ENCODE measurements at places on chromosomes 1 and 21.

DNA sequence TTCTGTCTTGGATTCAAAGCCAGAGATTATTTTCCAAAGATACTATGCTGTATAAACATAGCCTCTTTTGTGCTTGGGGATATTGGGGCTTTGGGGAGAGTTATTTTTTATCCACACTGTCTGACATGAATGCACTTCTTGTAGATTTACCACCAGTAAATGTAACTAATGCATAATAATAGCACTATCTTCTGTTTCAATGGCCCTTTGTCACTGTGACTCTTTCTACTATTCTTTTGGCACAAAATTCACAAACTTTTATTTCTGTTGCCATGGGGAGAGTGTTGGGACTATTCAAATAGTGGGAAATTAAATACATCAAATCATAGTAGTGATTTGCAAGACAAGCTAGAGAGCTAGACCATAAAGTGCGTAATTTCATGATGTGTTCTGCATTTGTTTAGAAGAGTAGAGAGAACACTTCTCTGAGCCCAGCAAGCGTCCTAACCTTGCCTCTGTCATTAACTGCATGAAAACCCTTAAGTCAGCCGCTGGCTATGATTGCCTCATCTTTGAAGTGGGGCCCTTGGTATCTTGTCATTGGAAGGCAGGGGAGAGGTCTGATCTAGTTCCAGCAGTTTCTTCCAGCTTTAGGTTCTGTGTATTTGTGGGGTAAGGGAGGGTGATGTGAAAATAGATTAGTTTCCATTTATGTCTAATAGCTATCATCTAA, 154.4 kb downstream of the HHAT start:
- no peak for DNase-seq

GRCh38 chr1:97071173-97071572, 349.6 kb downstream of the PTBP2 start:
- DNase-seq, result no peak

GRCh38 chr1:230807029-230807428, 59.8 kb downstream of the CAPN9 start:
- no peak for DNase-seq

DNA sequence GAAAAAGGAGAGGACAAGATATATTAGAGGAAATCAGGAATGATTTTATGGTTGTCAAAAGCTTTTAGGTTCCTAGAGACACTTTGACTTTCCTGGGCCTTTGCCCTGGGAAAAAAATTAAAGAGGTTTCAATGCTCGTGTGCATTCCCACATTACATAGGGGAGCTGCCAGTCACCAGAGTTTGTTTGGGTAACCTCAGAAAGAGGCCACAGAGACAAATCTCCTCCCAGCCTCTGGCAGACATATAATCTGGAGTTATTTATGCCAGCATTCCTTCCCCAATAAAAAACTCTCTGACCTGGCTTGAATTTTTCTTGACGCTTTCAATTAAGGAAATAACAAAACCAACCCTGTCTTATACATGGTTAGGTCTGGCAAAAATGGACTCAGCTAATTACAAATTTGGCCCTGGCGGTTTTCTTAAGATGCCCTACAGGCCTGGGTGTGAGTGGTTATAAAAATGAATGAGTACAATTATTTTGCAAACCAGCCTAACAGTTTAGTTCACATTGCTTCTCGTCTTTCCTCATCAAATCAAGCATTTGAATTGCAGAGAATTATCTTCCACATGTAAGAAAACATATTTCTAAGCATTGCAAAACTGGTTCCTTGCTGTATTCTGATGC, 63.7 kb downstream of the WLS start:
- no peak for DNase-seq

GRCh38 chr21:26379561-26379960, 193.5 kb downstream of the CYYR1 start:
- no peak for DNase-seq

- DNase-seq, result no peak
These were observed 267.5 kb upstream of the RAB4A start for GRCh38 chr1:229003233-229004031.

- no peak for DNase-seq
These were observed 42.3 kb downstream of the TCEANC2 start for GRCh38 chr1:54095546-54096226.

DNA sequence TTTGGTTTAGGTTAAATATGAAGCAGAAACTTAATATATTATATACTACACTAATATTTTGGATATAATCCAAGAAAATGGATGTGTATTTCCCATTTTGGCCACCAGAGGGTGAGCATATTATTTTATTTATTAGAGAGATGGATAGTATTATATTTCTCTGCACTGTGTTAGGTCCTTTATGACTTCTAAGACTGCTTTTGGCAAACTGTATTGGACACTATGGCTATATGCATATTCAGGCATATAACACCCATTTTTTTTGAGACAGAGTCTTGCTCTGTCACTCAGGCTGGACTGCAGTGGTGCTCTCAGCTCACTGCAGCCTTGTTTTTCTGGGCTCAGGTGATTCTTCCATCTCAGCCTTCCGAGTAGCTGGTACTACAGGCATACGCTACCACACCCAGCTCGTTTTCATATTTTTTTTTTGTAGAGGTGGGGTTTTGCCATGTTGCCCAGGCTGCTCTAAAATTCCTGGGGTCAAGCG, 17.8 kb upstream of the PGM1 start:
- no peak for DNase-seq
